ENCODE measurements at places on chromosomes 2 and 18.

- DNase-seq, result no peak
Observed at GRCh38 chr2:234823196-234823876, 128.5 kb upstream of the SH3BP4 start.

GRCh38 chr18:39969803-39970494 lies 1985.1 kb upstream of the PIK3C3 start:
- DNase-seq, result no peak

GRCh38 chr2:97714950-97715652 lies 1.7 kb downstream of the ZAP70 start:
- DNase-seq, result no peak

DNA sequence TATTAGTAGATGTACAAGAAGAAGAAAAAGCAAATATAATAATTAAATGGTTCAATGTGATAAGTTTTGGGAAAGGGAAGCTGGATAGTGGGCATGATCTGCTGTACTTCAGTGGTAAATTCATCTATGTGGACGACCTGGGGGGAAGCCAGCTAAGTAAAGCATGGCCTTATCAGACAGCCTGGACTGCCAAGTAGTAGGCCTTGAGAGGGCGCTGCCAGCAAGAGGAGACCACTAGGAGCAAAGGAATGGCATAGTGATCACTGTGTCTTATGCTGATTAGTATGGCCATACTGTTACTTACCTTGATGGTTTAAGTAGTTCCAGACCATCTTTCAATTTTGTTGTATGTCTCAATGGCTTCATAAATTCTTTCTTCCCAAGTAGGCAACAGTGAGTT lies 287.6 kb downstream of the SETBP1 start:
- no peak for DNase-seq

DNA sequence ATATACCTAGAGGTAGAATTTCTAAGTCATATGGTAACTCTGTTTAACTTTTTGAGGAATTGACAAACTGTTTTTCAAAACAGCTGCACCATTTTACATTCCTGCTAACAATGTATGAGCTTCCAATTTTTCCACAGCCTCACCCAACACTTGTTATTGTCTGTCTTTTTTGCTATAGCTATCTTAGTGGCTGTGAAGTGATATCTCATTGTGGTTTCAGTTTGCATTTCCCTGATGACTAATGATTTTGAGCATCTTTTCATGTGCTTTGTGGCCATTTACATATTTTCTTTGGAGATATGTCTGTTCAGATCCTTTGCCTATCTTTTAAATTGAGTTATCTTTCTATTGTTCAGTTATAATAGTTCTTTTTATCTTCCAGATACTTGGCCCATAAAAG lies 273.8 kb downstream of the AGPS start:
- no peak for DNase-seq
